ENCODE measurements at places on chromosomes 12 and 14.

GRCh38 chr12:31363831-31364230 lies 37.9 kb upstream of the SINHCAF start:
- no peak for DNase-seq

DNA sequence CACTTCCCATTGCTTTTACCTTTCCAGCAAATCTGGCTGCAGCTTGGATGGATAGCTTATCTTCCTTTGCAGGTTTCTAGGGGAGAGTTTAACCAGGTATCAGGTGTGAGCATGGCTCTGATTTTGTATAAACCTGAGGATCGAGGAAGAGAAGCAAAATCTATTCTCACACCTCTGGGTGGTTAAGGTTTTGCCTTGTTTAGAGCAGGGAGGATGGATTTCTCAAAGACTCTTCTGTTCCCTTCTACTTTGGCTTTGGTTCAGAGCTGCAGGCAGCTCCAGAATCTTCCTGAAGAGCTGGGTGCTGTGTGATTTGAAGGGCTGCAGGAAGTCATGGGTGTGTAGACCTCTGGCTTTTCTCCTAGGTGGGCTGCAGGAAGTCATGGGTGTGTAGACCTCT lies 1.7 kb downstream of the JDP2 start:
- peak; percentile 18 for DNase-seq

- no peak for DNase-seq
Observed at GRCh38 chr12:21906919-21907493, 34.2 kb downstream of the ABCC9 start.

DNA sequence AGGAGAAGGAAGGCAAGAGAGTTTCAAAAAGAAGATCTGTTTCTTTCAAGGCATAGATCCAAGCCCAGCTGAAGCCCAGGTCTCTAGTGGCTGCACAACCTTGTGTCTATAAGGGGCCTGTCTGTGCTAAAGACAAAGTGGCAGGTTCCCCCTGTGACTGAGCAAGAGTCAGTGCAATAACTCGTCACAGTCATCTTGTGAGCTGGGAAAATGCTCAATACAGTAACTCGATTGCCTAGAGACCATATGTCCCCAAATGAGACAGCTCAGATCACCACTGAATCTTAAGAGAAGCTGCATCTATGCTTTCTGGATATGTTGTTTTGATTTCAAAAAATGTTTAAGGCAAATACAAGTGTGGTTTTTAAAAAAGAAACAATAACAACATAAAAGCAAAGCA lies 24.2 kb downstream of the ST8SIA1 start:
- DNase-seq = no peak

DNA sequence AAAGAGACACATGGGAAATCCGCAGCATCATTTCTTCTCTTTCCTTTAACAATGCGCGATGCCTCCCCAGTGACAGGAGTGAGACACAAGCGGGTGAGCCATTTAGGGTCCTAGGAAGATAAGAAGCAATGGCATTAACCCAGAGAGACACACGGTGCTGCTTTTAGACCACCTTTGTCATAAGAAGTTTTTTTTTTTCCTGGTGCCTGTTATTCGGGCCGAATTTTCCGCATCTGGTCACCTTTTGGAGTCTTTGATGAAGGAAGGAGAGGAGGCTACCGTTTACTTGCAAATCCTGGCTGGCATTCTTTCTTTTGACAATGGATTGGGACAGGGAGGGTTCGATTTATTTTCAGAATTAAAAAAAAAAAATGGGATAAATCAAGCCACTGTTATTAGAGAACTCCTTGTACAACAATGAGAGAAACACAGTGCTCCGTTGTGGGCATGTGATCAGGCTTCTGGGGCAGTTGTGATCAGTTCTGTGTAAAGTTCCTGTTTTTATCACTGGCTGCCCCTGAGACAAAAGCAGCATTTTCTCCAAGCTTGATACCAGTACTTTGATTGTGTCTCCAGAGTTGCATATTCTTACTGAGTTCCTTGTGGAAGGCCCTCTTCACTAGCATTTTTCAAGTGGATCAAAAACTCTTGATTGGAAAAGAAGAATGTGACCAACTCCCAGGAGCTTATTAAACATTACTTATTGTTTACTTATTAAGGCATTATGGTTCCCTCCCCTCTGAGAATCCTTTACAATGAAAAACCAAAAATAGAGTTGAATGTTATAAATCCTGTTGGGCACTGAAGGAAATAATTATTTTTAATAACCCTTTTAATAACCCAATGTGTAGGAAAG lies 1.1 kb downstream of the DIP2B start:
- DNase-seq = peak; percentile 57

- peak; percentile 63 for DNase-seq
Observed at GRCh38 chr14:45377166-45377565, 124.2 kb upstream of the MIS18BP1 start.

- no peak for DNase-seq
Observed at GRCh38 chr12:64780132-64780530, 20.9 kb upstream of the GNS start.

- no peak for DNase-seq
Observed at GRCh38 chr12:106910202-106910601, 45.5 kb upstream of the TMEM263 start.

DNA sequence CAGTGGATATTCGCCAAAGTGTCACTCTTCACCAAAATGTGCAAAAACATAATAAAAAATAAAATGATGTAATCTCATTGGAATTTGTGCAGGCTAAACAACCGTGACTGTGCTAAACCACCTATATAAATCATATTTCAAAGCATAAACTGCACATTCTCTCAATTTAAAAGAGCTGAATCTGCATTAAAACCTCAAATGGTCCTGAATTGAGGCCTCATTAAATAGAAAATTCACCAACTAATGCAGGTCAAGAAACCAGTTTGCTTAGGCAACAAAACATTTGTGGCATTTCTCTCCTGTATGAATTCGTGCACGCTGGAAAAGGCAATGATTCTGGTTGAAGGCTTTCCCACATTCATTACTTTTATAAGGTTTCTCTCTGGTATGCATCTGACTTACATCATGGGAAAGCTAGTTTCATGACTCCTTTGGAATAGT lies 80.1 kb upstream of the IFNG-AS1 start:
- no peak for DNase-seq

DNA sequence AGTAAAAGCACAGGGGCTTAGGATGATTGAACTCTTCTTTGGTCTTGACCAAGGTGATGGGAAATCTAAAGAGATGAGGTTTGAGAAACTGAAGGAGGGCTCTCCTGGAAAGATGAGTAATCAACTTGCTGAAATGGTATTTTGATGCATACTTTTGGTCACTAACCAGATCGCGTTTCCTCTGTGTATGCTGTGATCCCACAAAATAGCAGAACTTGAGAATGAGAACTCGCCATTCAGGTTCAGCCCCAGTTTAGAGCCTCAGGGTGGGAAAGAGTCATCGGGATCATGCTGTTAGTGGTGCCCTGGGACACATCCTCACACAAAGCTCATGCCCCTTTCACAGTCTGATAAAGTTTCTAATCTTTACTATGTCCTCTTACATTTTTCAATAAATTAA lies 488.8 kb downstream of the ETNK1 start:
- DNase-seq = peak; percentile 58

DNA sequence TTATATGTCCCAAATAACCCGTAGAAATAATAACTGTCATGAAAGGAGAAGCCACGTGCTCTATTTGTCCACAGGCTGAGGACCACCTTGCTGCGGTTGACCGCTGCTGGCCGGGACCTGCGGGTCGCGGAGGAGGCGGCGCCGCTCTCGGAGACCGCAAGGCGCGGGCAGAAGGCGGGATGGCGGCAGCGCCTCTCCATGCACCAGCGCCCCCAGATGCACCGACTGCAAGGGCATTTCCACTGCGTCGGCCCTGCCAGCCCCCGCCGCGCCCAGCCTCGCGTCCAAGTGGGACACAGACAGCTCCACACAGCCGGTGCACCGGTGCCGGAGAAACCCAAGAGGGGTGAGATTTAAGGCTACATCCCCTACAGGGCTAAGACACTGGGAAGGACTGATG lies 21.0 kb downstream of the RPGRIP1 start:
- peak; percentile 40 for DNase-seq

All from mesendoderm (in vitro differentiated cells).